Activated T-helper 17 cell treated with anti-CD3 and anti-CD28 coated beads, Interleukin-2, amount 50 U/mL, for 72 hours (primary cell): ENCODE measurements at places on chromosomes 2 and 18. TPM values are rescaled to one million over a fixed set of nuclear protein-coding genes. Genes with fewer than 3 reads are reported as not detected.

Gene NEUROD1
- total RNA-seq, result not detected

Gene ZBTB14
- total RNA-seq, result 16.1 TPM

Gene TCF23
- not detected for total RNA-seq

GRCh38 chr18:44579745-44580144 is 100.9 kb upstream of the SETBP1 start:
- no peak for ATAC-seq

GRCh38 chr2:132037527-132038178 is 124.1 kb downstream of the ANKRD30BL start:
- no peak for ATAC-seq

- ATAC-seq, result no peak
Observed at GRCh38 chr18:77422974-77423867, 173.6 kb downstream of the GALR1 start.
